MCF 10A (cell line): ENCODE measurements at places on chromosomes 6 and 20. TPM values are rescaled to one million over a fixed set of nuclear protein-coding genes. Genes with fewer than 3 reads are reported as not detected.

SEMG1 gene
- not detected in 2 replicates for total RNA-seq

RAB32 gene
- total RNA-seq: 39.7 and 73.6 TPM in 2 replicates

ZGPAT gene
- 19.5 and 22.2 TPM in 2 replicates for total RNA-seq

RPP21 gene
- total RNA-seq: 63.0 and 74.1 TPM in 2 replicates

SCRT2 gene
- not detected in 2 replicates for total RNA-seq

HLA-DOA gene
- not detected in 2 replicates for total RNA-seq

REM1 gene
- not detected in 2 replicates for total RNA-seq

ATAT1 gene
- total RNA-seq: 6.4 and 8.6 TPM in 2 replicates

SIGLEC1 gene
- not detected in 2 replicates for total RNA-seq

ANGPT4 gene
- not detected in 2 replicates for total RNA-seq

LY86 gene
- not detected in 2 replicates for total RNA-seq

SFT2D1 gene
- total RNA-seq: 39.5 and 43.3 TPM in 2 replicates
